ENCODE measurements at places on chromosomes 6 and 20.

DNA sequence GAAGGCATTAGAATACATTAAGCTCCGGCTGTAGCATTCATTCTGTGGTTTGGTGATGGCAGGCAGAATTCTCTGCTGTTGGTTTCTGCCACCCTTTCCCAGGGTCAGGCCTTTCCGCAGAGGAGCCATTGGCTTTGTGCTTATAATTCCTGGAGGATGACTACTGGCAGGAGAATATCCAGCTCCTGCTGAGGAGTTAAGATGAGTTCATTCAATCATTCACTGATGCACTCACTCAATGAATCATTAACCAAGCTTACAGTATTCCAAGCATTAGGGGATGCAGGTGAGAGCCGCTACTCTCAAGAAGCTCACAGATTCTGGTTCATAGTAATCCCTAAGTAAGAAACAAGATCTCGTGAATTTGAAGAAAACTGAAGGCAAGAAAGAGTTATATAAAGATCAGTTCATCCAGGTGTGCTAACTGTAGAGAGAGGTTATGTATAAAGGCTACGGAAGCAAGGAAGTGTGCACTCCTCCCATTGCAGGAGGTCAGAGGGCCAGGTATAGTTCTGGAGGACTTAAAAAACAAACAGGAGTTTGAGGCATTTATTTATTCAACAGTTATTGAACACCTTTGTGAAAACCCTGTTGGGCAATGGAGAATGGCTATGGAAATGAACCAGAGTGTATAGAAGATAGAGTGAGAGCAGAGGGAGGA is 75.5 kb downstream of the HMGN3 start:
- no peak for DNase-seq

DNA sequence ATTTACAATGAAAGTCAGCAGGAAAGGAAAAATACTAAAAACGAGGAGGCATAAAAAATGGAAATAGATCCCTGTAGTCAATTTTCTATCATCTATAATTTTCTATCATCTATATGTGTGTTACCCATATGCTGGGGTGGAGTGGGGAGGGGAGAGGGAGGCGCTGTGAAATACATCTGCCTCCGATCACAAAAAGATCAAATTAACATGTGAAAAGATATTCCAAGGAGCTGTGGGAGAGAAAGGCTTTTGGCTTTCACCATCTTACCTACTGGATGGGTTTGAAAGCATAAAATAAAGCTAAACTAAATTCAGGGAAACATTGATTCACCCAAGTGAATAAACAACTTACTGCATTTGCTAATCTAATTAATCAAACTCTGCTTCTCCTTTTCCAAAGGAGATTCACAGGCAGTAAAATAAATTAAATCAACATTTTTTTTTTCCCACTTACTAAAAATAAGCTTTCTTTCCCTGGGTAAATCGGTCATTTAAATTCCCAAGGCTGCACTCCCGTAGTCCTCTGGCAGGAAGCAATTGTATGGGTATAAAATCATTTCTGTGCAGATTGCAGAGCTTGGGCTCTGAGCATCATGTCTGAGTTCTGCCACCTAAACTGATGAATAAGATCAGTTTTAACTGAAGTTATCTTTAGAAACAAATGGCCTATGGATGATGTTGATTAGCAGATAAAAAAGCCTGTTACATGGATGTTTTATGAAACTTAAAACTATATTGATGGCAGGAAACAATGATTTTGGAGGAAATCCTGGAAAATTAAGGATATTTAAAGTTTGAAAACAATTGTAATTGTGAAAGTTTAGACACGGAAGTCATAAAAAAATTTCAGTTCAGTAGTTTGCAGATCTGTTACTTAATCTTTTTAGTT is 147.9 kb downstream of the SOX4 start:
- DNase-seq: no peak

- DNase-seq: no peak
These were observed 10.1 kb upstream of the SIRPD start for GRCh38 chr20:1567392-1568162.

GRCh38 chr6:73455865-73456629 is 4.0 kb upstream of the CGAS start:
- no peak for DNase-seq

- no peak for DNase-seq
These were observed 133.7 kb upstream of the IFNGR1 start for GRCh38 chr6:137352859-137353258.

DNA sequence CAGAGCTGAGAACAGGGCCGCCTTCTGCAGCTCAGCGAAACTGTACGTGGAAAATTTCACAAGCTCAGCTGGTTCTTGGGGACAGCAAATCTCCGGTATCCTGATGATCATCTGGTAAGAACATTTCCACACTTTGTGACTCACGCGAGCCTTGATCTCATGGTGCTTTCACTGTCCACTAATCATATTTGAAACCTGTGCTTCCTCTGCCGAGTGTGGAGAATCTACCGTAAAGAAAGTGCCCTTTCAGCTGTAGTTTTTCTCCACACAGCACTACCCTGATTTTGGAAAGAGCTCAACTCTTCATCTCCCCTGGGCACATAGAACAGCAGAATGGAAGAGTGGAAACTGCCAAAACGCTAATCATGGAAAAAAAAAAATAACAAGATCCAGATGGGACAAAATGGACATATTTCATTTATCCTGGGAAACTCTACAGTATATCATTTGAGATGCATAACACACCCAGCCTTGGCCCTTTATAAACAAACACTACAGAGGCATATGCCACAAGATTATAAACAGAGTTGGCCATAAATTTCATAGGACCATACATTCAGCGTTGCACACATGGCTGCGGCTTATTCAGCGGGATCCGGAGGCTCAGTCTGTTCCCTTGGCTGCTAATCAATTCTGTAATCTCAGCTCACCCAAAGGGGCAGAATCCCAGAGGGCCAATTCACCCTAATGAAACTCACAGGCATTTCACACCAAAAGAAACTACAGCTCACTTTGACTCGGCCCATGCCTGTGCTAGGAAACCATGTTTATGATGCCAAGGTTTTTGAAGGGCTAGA is 434.5 kb downstream of the HDGFL1 start:
- DNase-seq: no peak

GRCh38 chr6:1053586-1053985 is 258.3 kb upstream of the FOXQ1 start:
- no peak for DNase-seq

- DNase-seq: no peak
These were observed 145.5 kb upstream of the STMND1 start for GRCh38 chr6:16956361-16956760.

- no peak for DNase-seq
These were observed 3.1 kb upstream of the NKX2-2 start for GRCh38 chr20:21516861-21517565.

- no peak for DNase-seq
These were observed 78.8 kb upstream of the MAP7 start for GRCh38 chr6:136628996-136629395.

DNA sequence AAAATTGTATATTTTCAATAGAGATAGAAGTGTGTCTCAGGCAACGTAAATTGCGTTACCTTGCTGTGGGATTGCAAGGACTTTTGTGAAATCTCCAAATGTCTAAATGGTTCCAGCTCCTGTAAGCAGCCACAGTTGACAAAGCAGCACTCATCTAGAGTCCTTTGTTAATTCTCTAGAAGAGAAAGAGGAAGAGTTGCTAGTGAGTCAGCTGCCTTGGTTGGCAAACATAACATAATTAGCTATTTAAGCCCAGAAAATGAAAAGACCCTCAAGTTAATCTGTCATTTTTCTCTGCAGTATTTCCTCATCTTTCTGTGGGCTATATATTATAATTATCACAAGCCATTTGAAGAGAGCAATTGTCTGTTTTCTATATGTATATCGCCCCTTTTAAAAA is 66.4 kb upstream of the FABP7 start:
- DNase-seq: no peak

- DNase-seq: no peak
These were observed 736.1 kb downstream of the HDGFL1 start for GRCh38 chr6:23305325-23305943.

DNA sequence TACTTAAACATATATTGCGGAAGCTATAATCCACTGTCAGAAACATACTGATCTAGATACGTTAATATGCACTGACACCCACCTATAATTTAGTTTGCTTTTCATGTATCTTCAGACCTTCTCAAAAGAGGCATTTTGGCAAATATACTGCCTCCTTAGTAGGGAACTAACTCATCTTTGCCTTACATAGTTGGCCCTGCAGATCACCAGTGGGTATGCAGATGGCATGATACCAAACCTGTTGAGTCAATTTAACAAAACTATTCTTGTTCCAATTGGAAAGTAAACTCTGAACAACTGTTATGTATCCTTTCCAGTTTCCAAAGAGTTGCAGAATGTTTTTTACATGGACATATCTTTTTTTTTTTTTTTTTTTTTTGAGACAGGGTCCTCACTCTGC is 35.6 kb upstream of the TBC1D20 start:
- DNase-seq: no peak

GRCh38 chr6:150144294-150144868 is 1.5 kb downstream of the PPP1R14C start:
- no peak for DNase-seq

DNA sequence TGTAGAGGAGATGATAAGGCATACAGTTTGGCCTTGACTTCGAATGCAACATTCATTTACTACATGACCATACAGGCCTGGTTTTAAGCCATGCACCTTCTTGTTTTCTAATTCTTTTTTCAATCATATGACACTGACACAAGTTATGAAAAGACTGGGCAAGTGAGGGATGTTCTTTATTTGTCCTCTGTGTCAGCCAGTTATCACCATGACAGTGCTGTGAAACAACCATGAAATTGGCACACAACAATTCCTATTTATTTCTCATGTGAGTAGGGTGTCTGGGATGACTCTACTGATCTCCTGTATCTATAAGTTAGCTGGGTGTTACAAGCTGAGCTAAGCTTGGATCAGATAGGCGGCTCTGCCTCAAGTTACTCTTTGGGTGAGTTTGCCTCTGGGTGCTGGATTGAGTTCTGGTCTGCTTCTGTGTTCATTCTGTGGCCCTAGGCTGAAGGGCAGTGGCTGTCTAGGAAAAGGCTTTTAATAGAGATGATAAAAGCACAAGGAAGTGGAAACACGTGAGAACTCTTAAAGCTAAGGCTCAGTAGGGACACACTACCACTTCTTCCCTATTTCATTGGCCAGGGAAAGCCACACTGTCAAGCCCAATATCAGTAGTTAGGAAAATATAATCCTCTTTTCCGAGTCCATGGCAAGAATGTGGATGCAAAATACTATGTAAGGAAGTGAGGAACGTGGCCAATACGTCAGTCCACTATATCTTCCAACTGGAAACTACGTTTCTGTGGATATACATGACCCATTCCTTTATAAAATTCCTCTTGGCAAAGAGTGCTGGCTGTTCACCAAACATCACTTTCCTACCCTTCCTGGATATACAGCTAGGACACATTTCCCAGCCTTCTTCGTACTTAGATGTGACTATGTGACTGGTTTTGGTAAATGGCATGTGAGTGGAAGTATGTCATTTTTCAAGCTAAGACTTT is 126.2 kb upstream of the RNF24 start:
- no peak for DNase-seq

DNA sequence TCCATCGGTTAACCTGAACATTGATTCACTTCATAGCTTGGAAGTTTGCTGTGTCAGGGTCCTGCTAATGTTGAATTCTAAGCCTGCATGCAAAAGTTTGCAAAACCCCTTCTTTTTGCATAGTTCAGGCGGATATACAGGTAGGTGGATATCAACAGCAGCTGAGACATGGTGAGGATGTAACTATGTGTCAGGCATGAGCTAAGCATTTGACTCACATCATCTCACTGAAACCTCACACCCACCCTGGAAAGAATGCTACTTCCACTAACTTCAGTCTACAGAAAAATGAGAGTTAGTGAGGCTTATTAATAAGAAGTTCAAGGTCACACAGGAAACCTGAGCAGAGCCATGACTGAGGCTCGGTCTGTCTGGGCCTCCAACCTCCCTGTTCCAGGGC is 276.9 kb downstream of the BMP7 start:
- no peak for DNase-seq

DNA sequence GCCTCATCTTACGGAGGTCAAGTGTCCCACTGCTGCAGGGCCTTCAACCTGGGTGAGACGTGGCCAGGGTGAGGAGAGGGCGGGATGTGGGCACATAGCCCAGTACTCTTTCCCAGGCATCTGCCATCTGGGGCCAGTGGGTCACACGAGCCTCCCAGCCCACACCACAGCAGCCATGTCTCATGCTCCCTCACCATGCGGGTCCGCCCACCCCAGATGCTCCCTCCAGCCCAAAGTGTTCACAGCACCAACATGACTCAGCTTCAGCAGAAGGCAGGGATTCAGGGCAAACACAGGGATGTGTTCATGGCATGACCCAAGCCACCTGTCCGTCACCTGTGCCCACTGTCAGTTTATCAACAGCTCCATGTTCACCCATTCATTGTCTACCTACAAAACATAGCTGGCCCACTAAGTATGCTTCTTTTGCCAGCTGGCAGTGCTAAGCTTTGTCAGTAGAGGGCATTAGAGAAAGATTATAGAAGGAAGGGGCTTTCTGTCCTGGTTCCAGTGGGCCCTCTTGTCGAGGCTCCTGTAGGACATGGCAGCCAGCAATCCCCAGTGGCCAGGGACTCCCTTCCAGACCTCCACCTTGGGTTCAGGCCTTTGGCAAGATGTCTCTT is 109.2 kb downstream of the FOXF2 start:
- no peak for DNase-seq

DNA sequence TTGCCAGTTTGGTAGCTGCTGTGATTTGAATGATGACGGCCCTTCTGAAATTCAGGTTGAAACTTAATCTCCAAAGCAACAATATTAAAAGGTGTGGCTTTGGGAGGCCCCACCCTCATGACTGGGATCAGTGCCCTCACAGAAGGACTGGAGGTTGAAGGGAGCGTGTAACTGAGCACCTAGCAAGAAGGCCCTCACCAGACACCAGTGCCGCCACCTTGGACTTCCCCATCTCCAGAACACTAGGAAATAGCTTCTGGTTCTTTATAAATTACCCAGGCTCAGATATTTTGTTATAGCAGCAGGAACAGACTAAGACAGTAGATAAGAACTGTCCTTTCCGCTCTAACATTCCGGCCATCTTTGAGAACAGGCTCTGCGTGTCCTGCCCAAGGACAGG is 243.1 kb downstream of the DLL1 start:
- no peak for DNase-seq

- no peak for DNase-seq
These were observed 351.6 kb upstream of the CNR1 start for GRCh38 chr6:88517737-88518136.

- no peak for DNase-seq
These were observed 44.3 kb downstream of the CTCFL start for GRCh38 chr20:57480444-57481160.

- DNase-seq: no peak
These were observed 406.4 kb upstream of the PLCB4 start for GRCh38 chr20:8662433-8662954.

GRCh38 chr6:45532721-45533210 is 155.0 kb upstream of the SUPT3H start:
- no peak for DNase-seq
